ENCODE measurements at places on chromosomes 2 and 18.

DNA sequence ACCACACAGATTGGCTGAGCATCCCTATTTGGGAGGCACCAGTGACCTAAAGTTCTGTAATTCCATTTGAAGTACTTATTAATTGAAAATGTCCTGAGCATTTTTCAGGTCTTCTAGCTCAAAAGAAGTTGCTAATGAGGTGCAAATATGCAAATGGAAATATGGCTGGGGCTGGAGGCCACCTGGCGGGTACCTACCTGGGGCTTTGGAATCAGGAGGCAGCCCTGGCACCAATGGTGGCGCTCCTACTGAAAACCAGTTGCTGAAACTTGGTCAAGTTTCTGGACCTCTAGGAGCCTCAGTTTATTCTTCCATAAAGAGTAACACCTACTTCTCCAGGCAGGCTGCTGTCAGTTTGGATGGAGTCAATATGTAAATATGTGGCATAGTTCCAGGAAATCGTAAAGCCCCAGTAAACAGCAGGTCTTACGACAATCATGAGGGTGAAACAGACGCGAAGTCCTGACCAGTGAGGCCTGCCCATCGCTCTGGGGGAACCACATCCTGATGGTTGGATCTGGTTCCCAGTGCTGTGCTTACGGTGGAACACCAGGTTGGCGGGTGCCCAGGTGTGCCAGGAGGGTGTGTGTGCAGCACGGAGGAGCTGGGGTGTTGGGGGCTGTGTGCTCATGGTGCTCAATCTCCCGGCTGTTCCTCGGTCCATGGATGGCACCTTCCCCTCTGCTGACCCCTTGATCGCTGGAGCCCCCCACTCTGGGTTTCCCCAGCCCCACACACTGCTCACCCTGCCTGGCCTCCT, 186.1 kb downstream of the TWIST2 start:
- DNase-seq = no peak

DNA sequence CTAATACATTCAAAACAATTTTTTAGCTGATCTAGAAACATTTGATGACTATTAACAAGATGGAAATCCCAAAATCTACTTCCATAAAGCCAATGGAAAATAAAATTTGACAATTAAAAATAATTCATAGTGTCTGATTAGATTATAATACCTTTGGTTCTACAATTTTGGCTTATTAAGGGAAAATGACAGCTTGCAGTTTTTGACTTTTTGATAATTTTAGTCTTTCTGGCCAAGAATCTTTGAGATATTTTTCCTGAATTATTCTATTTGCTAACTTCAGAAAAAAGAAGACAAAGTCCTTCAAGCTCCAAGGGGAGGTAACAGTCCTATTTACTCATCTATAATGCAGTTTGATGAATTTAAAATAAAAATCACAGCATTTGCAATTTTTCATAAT, 39.6 kb downstream of the MSH6 start:
- DNase-seq = no peak

DNA sequence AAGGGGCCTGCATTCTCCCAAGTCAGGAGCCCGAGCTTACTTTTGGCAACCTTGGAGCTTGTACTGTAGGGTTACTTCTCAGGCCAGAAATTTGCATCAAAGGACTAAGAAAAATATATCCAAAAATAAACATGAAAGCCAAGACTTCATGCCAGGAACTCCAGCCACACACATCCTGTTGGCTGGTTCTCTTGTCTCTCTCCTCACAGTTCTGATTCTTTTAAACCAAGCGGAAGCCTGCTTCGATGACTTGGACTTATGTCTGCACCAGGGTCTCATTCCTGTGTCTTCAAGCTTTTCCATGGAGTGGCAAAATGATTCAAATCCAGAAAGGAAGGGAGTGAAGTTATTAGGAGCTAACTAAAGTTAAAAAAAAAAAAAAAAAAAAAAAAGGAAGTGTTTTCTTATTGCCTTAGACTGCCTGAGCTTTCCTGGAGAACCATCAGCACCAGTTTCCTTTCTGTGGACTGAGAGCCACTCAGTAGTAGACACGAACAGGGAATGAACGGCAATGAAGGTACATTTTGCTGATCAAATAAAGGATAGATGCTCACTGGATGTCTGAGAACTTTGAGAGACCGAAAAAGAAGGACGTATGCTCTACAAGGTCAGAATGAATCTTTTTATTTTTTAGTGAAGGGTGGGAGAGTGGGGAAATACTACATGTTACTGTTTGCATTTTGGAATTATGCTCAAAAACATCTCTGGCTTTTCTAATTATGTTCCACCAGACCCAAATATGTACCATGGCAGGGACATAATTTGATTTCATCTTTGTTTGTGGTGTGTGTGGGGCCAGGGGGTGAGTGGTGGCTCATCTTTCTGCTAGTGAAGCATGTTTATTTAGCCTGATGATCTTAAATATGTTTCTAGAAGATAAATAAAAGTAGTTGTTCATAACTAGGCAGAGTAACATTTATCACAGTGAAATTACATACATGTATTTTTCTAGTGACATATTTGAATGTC, 86.0 kb downstream of the RAPGEF4 start:
- no peak for DNase-seq

DNA sequence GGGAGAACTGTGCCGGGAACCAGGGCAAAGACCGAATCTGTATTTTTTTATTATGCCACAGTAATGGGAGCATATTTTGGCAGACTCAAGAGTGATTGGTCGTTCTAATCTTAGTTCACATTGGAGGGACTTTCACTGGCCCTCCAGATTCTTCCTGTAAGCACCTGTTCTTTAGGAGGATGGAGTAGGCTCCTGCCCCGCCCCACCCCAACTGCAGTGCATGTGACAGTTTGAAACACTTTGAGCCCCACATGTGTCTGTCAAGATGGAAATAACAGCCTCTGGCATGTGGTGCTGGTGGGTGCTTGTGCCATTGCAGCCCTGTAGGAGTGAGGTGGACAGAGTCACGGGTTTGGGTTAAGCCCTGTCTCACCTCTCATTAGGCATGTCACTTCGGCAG, 43.3 kb upstream of the TXNDC2 start:
- DNase-seq = no peak

- no peak for DNase-seq
Observed at GRCh38 chr2:41994233-41994637, 53.6 kb upstream of the PKDCC start.

GRCh38 chr2:5673145-5674025, 18.8 kb upstream of the SOX11 start:
- no peak for DNase-seq

- DNase-seq = no peak
Observed at GRCh38 chr2:41701231-41701630, 346.6 kb upstream of the PKDCC start.

DNA sequence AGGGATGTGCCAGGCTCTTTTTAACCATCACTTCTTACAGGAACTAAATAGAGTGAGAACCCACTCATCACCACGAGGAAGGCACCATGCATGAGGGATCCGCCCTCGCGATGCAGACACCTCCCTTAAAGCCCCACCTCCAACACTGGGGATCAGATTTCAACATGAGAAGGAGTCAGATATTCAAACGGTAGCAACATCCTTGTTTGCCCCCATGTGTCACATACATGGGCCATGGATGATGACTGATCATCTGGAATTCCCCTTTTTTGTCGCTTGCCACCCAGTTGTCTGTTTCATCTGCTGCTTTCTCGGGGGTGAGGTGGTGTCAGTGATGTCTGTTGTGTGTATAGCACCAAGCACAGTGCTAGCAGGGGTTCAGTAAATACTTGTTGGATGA, 57.9 kb downstream of the NCK2 start:
- peak; percentile 76 for DNase-seq

- no peak for DNase-seq
Observed at GRCh38 chr2:588074-588645, 89.0 kb downstream of the TMEM18 start.

DNA sequence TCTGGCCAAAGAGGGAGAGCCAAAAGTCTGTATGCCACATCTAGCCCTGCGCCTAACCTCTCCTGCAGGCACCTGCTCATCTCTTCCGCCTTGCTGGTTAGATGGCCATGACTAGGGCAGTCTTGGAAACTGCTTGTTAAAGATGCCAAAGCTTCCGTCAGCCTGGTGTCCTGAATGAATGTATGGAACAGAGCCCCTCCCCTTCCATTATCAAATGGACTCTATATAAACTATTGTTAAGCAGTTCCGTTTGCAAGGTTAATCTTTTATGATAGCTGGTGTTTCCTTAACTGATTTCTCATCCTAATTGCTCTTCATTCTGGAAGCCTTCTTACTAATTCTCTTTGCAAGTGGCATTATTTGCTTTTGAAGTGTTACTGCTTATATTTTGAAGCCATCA, 87.1 kb downstream of the ATP9B start:
- no peak for DNase-seq

DNA sequence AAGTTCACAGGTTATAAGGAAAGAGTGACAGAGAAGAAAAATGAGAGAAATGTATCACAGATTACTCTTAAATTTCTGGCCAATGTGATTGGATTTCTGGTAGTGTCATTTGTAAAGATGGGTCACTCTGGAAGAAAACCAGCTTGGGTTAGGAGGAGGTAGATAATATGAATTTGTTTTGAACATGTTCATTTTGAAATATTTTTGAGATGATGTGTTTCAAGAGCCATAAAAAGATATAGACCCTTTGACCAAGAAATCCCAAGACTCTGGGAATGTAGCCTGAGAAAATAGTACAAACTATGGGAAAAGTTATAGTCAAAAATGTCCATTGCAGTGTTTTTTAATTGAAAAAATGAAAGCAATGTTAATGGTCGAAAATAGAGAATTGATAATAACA, 70.7 kb downstream of the CALCRL start:
- DNase-seq = no peak

- no peak for DNase-seq
Observed at GRCh38 chr2:159550231-159550630, 66.1 kb downstream of the BAZ2B start.

DNA sequence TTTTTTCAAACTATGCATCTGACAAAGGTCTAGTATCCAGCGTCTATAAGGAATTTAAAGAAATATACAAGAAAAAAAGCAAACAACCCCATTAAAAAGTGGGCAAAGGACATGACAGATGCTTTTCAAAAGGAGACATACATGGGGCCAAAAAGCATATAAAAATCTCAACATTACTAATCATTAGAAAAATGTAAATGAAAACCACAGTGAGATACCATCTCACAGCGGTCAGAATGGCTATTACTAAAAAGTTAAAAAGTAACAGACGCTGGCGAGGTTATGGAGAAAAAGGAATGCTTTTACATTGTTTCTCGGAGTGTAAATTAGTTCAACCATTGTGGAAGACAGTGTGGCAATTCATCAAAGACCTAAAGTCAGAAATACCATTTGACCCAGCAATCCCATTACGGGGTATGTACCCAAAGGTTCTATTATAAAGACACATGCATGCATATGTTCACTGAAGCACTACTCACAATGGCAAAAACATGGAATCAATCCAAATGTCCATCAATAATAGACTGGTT, 643.1 kb upstream of the LRRTM1 start:
- DNase-seq = no peak

DNA sequence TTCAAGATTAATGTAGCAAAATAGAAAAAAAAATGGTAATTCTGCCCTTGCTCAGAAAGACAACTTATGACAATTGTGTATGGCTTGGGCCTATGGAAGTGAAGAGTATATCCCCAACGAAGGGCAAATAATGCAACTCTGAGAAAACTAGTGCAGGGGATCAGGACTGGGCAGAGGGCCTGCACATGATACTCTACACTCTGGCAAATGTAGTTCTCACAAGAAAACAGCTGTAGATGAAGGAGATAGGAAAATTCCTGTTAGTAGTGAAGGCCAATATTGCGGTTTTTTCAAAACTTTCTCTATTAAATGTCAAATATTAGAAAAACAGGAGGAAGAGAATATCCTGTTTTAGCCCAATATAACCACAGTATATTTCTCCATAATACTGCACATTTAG, 77.8 kb downstream of the SCN9A start:
- no peak for DNase-seq

- DNase-seq = no peak
Observed at GRCh38 chr2:118774458-118775133, 72.9 kb downstream of the EN1 start.

- DNase-seq = no peak
Observed at GRCh38 chr2:181900007-181900651, 8.6 kb downstream of the ITPRID2 start.

DNA sequence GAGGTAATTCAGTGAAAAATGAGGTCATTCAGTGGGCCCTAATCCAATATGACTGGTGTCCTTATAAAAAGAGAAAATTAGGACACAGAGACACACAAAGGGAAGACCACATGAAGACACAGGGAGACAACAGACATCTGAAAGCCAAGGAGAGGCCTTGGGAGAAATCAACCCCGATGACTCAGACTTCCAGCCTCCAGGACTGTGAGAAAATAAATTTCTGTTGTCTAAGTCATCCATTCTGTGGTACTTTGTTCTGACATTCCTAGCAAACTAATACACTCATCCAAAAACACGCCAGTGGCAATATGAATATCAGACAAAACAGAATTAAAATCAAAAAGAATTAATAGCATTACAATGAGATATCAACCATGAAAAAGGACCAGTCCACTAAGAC, 303.7 kb downstream of the SS18 start:
- no peak for DNase-seq

DNA sequence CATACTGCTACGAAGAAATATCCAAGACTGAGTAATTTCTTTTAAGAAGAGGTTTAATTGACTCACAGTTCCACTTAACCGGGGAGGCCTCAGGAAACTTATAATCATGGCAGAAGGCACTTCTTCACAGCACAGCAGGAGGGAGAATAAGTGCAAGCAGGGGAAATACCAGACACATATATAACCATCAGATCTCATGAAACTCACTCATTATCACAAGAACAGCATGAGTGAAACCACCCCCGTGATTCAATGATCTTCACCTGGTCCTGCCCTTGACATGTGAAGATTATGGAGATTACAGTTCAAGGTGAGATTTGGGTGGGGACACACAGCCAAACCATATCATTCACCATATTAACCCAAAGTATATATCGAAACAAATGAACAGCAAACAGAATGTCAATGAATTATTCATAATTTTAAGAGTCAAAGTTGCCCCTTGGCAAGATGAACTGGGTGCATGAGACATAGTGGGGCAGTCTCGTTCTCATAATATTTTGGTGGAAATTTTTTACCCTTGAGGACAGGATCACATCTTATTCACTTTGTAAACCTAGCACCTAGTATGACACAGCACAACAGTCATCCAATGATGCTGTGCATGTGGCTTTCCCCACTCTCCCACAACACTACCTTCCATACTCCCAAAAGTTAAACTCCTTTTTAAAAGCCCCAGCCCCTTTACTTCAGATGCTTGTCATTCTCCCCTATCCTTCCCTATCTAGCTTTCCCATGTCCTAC, 425.3 kb downstream of the ZEB2 start:
- DNase-seq = no peak

- no peak for DNase-seq
Observed at GRCh38 chr2:161147856-161148255, 12.4 kb upstream of the TANK start.

DNA sequence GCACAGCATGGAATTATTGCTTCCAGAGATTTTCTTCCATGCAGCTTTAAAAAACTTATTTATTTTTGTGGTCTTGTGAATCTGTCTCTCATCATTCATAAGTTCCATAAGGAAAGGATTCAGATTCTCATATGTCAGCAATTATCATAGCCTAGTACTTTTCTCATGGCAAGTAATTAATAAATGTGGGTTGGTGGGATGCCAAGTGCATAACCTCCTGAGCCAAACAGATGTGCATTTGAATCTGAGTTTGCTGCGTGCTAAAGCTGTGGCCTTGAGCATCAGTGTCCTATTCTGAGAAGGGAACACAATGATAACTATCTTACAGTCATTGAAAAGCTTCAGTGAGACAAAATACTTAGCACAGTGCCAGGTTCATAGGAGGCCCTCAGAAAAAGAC, 331.9 kb downstream of the PDE11A start:
- no peak for DNase-seq
